Activated CD4-positive, alpha-beta T cell treated with anti-CD3 and anti-CD28 coated beads for 36 hours (primary cell): ENCODE measurements at places on chromosomes 13 and 19.

DNA sequence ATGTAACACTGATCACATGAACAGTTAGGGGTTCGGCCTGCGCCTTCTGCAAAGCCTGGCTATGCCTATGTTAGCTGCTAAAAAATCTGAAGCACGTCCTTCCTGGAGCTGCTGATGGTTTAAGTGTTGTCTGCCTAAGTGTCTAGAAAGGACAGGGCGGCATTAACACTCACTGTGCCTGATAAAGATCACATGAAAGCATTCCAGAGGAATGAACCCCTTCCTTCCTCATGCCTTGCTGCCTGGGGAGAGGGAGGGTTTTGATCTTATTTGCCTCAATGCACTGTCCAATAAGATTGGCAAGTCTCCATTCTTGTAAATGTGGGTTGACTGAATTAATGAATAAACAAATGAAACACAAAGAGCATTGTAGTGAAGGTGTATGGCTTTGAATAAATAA, 5.2 kb downstream of the DOCK9 start:
- H3K27me3 ChIP-seq, result no peaks in the 10 kb centered on the region
- H3K27ac ChIP-seq, result no peak overlapping the region
- H3K36me3 ChIP-seq, result no peaks in the 10 kb centered on the region

DNA sequence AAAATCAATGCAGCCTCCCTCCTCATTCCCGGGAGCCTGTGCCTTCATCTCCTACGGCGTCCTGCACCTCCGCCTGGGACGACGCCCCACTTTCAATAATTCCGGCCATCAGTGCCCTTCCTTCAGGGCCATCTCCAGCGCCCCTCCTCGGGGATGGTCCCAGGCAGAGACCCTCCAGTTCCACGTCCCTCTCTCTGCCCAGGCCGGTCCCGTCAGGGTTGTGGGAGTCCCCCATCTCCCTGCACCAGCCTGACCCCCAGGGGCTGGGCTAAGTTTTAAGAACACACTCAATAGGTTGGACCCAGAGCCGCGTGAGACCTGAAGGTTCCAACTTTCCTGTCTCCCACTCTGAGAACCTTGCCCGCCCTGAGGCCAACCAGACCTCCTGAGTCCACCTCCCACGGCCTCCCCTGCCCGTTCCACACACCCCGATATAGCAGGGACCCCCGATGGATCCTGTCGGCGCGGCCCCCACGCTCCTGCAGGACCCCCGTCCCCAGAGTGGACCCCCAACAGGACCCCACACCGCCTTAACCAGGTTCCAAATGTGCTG, 646 bp downstream of the TMEM161A start:
- H3K4me3 ChIP-seq, result peak overlapping the region; percentile 93
- H3K36me3 ChIP-seq, result peaks cover 12% of the 10 kb centered on the region
- peaks cover 30% of the 10 kb centered on the region for H3K4me1 ChIP-seq

GRCh38 chr19:36686365-36687213, 823 bp upstream of the ZNF567 start:
- H3K4me3 ChIP-seq, result peak overlapping the region; percentile 99
- H3K27ac ChIP-seq, result peak overlapping the region; percentile 96
- peaks cover 27% of the 10 kb centered on the region for H3K4me1 ChIP-seq
- no peaks in the 10 kb centered on the region for H3K27me3 ChIP-seq
- peaks cover 66% of the 10 kb centered on the region for H3K36me3 ChIP-seq

DNA sequence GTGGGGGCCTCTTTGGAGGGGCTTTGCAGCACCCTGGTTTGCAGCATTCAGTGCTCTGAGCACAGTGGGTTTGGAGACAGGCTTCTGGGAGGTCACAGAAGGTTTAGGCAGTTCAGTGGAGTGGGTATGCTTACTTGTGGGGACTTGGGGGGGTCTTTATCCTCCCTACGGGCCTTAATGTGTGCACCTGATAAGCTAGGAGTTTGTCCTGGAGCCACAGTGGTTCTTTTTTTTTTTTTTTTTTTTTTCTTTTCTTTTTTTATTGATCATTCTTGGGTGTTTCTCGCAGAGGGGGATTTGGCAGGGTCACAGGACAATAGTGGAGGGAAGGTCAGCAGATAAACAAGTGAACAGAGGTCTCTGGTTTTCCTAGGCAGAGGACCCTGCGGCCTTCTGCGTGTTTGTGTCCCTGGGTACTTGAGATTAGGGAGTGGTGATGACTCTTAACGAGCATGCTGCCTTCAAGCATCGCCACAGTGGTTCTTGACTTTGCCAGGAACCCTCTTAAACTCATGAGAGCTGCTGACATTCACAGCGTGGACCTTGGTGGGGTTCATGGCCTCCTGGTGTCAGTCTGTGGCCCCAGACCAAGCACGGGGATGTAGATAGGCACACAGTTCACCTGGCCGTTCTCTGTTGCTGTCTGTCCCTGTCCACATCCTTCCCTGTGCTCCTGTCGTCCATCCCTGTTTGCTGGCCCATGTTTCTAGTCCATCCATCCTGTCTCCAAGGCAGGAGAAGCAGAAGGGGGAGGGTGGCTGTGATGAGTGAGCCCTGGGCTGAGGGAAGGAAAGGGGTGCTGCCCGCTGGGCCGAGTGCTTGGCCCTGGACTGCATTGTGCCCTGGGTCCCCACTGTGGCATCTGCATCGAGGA, 2.7 kb downstream of the EGLN2 start:
- H3K27me3 ChIP-seq, result no peaks in the 10 kb centered on the region
- H3K4me1 ChIP-seq, result peaks cover 80% of the 10 kb centered on the region
- no peak for DNase-seq
- peaks cover 32% of the 10 kb centered on the region for H3K36me3 ChIP-seq

DNA sequence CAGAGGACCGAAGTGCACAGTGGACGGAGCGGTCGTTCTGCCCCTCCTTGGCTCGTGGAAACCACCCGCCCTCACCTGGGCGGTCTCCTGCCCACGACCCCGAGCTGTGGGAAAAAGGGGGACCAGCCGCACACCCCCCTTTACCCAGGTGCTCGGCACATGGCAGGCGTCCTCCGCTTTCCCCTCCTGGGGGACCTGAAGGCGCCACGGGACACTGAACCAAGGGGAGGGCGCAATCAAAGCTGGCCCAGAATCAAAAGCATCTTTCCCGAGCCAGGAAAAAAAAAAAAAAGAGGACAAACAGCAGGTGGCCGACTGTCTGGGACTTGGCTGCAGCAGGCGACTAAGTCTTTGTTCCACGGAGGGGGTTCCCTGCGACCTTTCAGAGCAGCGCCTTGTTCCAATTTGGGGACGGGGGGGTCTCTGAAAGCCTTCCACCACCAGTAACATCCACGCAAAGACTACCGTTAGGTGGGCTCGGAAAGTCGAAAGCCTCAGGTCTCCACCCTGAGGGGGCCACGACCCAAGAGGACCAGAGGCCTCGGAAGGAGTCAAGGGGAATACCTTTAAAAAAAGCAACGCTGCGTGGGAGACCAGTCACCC, 1.1 kb downstream of the MBD3 start:
- DNase-seq, result no peak
- H3K27ac ChIP-seq, result peak overlapping the region; percentile 93
- H3K4me3 ChIP-seq, result peak overlapping the region; percentile 94
- H3K4me1 ChIP-seq, result peaks cover 22% of the 10 kb centered on the region

- H3K36me3 ChIP-seq, result no peaks in the 10 kb centered on the region
- H3K4me3 ChIP-seq, result no peak overlapping the region
- H3K27ac ChIP-seq, result no peak overlapping the region
- no peaks in the 10 kb centered on the region for H3K4me1 ChIP-seq
- peaks cover 2% of the 10 kb centered on the region for H3K27me3 ChIP-seq
Observed at GRCh38 chr19:6021878-6022569, 44.1 kb upstream of the RANBP3 start.
